EH (cell line): ENCODE measurements at places on chromosomes 16 and 17.

DNA sequence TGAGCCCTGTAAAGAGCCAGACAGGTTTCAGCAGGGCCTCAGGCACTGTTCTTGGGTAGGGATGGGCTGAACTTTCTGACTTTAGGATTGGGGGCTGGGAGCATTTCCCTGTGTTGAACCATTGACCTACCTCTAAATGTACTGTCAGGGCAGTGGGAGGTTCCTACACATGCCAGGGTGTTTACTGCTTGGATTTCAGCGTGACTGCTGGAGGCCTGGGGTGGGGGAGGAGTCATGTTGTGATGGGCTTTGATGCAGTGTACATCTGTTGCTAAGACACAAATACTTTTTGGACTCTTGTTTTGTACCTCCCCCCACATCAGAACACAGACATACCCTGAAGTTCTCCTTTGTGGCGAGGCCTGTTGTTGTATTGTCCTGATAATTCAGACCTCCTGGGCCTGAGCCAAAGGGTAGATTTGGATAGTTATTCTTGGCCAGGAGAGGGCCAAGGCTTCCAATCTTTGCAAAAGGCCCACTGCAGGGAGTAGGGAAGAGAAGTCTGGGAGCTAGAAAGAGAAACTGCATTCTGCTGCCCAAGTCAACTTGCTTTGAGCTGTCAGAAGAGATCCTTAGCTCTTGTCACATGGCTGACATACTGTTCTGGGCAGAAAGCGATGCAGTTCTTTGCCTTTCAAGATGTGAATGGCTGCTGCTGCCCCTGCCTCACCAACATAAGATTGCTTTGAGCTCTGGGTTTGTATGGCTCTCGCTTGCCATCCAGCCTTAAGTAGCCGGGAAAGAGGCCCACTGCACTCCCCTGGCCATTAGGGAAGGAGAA, 3.7 kb downstream of the NFE2L1 start:
- peak; percentile 85 for DNase-seq

DNA sequence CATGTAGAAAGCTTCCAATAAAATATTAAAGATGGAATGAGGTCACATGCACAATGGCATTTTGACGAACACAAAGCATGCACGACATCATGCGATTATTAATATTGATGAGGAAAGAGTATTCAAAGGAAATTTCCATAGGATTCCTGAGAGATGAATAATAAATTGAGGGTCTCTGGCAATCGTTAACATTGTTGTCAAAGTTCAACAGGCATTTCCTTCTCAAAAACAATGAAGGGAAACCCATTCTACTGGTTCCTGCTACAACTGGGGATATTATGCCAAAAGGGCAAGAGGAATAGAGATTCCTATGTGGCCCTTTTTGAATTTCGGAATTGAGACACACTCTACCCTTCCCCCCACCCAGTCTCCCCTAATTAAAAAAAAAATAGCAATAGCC, 128.3 kb upstream of the NUDT7 start:
- no peak for DNase-seq

DNA sequence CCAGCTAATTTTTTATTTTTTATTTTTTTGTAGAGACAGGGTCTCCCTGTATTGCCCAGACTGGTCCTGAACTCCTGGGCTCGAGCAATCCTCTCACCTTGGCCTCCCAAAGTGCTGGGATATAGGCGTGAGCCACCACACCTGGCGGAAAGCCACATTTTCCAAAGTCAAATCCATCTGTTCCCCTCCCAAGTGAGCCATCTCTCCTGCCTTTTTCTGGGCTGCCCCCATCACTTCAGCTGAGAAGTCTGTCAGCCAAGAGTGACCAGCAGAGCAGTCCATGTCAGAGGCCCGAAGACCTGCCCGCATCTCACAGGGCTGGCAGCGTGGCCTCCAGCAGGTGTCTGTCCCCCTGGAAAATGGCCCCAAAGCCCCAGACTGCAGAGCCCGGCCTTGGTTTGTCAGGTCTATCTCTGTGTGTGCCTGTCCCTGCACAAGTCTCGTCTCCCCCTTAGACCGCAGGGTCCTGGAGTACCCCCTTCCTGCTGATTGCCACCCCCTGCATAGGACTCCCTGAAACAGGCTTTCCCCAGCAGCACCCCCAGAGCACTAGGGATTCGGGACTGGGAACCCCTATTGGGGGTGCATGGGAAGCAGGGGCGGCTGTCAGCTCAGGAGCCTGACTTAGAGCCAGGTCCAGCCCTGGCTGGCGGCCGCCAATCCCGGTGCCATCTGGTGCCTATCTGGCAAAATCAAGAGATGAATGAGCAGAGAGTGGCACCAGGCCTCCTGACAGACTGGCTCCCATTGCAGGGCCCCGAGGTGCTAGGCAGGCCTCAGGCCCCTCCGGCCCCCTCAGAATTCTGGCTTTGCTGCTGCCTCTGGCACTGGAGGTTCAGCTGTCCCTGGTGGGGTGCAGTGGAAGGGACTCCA, 7.8 kb downstream of the TTYH2 start:
- DNase-seq, result no peak

DNA sequence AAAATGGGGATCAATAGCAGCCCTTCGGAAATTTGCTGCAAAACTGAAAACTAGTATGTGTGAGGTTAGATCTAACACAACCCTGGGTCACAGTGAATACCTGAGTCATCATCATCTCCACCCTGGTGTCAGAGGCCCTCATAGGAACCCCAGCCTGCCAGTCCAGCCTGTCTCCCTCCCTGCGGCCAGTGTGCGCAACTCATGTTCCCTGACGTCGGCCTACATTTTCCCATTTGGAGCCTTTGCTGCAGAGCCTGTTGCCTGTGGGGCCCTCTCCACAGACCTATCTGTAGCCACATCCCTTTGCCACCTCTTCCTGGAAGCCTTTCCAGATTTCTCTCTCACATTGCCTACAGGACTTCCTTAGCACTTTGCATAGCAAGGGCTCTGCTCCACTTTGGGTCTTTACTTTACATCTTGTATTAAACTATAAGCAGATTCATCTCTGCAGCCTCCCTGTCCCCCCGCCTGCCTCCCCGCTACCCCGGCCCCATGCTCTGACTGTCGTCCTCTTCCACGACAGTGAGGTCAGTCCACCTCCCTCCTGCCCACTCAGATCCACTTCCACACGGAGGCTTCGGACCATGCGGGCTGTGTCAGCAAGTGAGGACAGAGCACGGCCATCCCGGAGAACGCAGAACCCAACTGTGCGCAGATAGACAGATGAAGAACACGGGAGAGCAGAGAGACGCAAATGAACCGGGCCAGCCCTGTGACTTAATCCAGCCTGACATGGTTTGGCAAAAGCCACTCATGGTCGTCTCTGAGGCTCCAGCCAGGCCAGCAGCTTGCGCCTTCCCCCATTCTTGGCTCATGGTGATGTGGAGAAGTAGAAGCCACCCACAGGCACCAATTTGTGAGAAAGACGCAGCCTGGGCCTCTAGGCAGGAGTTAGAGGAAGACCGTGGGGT, 31.0 kb downstream of the NGFR start:
- DNase-seq, result no peak

- DNase-seq, result no peak
Observed at GRCh38 chr16:85376292-85377095, 236.6 kb upstream of the GSE1 start.

- peak; percentile 67 for DNase-seq
Observed at GRCh38 chr17:29039764-29040598, 3.0 kb upstream of the PIPOX start.

DNA sequence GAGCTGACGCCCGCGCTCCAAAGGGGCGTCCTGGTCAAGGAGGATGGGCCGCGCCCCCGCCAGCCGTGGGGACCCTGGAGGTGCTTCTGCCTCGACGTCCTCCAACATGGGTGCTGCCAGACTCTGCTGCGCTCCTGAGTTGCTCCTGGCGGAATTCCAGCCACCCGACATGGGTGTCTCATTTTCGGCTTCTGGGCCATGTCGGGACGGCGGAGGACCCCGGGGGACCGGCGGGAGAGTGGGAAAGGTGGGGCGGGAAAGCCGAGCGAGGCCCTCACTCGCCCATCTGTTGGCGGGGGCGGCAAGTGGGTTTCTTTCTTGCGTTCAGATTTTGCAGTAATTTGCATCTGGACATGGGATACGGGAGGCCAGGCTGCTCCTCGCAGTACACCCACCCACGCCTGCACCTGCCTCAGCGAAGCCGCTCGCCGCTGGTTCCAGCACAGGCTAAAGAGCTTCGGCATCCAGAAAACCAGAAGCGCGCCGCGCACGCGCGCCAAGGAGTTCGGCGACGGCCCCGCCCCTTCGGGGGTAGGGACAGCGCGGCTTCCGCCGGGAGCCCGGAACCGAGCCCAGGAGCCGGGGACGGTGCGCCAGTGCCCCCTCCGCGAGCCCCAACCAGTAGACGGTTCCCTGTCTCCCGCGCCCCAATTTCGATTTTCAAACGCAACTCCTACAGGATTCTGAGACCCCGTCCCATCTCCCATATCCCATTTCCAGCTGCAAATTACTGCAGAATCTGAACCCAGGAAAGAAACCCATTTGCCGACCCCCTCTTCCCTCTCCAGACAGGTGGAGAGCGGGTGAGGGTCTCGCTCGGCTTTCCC, at the start of gene ARMC7:
TSS of gene ARMC7 (plus strand) at position 563 of the 827 bp plus-strand sequence. CDS start 320 bp downstream, outside the sequence.
- DNase-seq, result peak; percentile 86

- DNase-seq, result no peak
Observed at GRCh38 chr16:10678655-10679054, 16.1 kb downstream of the TEKT5 start.

DNA sequence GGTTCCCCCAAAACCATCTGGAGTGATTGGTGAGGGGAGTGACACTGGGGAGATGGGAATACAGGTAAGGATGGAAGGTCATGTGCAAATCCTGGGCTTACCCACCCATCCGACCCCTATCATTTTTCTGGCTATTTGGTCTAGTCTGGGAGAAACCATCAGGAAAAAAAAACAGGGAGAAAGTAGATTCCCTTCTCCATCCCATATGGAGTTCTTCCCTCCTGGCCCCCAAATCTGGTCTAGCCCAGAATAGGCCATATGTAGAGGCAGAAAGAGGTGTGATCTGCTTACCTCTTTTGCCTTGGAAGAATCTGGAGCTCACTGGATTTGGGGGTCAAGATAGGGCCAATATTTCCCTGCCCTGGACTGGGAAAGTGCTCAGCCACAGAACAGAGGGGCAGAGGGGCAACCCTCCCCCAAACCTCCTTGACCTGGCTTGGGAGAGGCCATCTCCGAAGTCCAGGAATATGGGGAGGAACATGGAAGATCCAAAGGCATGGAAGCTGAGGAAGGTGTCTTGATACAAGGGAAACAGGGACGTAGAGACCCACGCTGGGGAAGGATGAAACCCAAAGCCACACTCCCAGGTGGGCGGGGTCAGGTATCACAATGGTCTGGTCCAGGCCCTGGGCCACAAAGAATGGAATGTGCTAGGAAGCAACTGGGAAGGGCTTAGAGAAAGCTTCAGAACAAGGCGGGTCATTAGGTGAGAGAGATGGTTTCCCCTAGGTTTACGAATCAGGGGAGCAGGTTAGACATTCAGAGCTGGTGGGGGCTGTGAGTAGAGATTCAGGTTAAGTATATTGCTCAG, 16.2 kb downstream of the CHRNB1 start:
- DNase-seq, result no peak

DNA sequence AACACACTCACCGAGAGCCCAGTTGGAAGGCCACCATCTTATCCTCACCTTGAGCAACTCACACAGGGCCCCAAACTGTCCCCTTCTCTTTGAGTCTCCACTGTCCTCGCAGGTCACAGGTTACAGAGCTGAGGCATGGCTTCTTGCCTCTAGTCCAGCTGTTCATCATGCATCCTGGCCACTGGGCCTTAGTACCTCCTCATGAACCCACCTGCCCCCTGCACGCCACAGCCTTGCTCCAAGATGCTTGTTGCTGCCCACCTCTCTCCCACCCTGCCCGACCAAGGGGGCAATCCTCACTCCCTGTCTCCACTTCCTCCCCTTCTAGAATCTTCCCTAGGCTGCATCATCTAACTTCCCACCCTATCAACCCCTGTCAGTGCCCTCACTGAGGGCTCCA, 17.1 kb downstream of the CDH5 start:
- no peak for DNase-seq

DNA sequence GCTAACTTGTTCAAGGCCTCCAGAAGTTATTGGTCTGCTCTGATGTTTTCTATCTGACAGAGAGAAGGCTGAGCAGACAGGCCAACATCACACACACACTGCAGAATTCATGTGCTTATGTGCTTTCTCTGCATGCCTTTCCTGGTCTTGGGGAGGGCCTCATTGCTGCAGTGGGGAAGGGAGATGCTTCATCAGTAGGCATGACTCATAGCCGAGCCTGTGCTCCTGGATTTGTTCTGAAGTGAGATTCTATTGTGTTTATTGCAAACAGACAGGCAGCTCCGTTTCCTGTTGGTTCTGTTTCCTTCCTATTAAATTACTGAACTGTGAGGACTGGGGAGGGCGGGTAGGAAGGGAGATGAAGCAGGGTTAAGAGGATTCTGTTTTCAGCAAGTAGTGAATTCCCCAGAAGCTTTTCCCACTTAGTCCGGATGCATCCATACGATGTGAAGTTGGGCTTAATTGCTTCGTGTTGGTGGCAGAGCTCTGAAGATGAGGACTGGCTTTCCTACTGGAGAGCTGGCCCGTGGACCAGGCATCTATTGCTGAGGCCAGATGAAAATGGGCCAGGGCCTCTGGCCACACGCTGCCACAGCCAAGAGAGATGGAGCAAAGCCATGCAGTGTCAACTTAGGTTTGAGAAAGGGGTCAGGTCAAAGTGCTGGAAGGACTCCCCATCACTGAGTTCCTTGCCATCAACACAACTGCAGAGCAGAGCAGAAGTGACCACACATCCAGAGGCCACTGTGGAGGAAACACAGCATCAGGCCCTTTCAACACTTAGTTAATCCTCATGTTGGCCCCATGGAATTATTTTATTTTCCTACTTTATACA, 179.3 kb downstream of the UTP18 start:
- no peak for DNase-seq

DNA sequence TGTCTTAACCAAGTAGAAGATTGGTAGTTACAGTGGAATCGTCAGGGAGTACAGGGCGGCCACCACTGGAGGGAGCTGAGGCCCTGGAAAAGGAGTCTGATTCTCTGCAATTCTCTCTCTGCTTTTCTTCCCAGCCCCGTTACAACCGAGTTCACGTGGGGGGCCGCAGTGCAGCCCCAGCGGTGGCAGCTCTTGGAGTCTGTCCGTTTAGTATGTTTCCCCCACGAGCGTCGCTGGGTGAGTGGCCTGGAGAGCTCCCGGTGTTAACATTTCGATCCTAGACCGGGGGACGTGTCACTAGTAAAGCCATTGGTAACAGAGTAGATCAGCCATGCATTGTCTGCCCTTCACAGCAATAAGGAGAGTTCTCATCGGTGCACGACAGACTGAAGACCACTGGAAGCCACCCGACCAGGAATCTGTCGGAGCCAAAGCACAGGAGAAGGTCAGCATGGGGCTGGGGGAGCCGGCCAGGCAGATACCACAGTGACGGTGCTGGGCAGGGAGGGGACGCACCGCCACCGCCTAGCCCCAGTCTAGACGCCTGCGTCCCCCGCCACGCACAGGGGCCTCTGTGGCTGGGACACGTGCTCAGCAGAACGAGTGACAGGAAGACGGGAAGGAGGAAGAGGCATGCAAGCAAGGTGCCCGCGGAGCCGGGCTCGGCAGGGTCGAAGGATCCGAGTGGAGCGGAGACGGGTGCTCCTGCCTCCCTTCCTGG, 15.7 kb downstream of the SLC16A3 start:
- peak; percentile 59 for DNase-seq

GRCh38 chr17:45301674-45302073, 15.1 kb downstream of the MAP3K14 start:
- no peak for DNase-seq

- DNase-seq, result peak; percentile 74
Observed at GRCh38 chr17:29383686-29384085, 6.5 kb upstream of the TAOK1 start.
